Stimulated activated CD4-positive, alpha-beta T cell treated with anti-CD3 and anti-CD28 coated beads, TNF-alpha, amount 100 ng/mL, for 4 hours (primary cell): ENCODE measurements at places on chromosomes 16 and 17.

- no peak for DNase-seq
Observed at GRCh38 chr17:75970626-75971025, 8.3 kb downstream of the ACOX1 start.

- no peak for DNase-seq
Observed at GRCh38 chr17:37643869-37644268, 623 bp upstream of the DDX52 start.

GRCh38 chr16:24562811-24563210, 23.4 kb downstream of the RBBP6 start:
- no peak for DNase-seq

DNA sequence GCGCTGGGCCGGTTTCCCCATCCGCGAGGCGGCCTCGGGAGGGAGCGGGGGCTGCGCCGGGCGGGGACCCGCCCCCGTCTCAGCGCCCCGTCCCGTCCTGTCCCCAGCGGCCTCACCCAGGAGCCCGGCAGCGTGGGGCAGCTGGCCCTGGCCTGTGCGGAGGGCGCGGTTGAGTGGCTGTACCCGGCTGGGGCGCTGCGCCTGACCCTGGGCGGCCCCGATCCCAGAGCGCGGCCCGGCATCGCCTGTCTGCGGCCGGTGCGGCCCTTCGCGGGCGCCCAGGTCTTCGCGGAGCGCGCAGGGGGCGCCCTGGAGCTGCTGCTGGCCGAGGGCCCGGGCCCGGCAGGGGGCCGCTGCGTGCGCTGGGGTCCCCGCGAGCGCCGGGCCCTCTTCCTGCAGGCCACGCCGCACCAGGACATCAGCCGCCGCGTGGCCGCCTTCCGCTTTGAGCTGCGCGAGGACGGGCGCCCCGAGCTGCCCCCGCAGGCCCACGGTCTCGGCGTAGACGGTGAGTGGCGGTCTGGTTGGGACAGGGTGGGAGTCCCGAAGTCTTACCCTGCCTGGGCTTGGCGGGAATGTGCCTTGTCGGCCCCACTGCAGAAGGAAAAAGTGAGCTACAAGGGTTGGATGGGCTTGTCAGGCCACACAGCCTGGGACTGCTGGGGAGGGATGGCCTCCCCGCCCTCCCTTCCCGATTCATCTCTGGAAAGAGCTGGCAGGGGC, 720 bp downstream of the METRN start:
- DNase-seq: no peak

DNA sequence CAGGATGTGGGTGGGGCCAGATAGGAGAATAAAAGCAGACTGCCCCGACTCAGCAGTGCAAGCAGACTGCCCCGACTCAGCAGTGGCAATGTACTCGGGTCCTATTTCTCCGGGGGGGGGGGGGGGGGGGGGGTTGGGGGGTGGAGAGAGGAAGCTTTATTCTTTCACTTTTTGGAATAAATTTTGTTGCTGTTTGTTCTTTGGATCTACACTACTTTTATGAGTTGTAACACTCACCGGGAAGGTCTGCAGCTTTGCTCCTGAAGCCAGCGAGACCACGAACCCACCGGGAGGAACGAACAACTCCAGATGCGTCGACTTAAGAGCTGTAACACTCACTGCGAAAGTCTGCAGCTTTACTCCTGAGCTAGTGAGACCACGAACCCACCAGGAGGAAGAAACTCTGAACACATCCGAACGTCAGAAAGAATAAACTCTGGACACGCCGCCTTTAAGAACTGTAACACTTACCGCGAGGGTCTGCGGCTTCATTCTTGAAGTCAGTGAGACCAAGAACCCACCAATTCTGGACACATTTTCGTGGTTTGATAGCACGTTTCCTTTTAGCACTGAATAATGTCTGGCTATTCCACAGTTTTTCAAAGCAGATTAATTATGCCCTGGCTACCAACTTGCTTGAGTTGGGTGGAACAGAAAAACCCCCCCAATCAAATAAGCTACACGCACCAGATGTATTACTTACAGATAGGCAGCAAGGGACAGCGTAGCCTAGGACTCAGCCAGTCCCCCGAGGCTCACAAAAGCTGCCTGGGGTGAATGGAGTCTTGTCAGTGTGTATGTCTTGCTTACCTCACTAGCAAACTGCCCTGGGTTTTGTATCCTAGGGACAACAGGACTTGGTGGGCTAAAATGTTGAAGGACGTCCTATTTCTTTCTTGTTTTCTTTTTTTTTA, 11.9 kb downstream of the FZD2 start:
- DNase-seq: no peak

DNA sequence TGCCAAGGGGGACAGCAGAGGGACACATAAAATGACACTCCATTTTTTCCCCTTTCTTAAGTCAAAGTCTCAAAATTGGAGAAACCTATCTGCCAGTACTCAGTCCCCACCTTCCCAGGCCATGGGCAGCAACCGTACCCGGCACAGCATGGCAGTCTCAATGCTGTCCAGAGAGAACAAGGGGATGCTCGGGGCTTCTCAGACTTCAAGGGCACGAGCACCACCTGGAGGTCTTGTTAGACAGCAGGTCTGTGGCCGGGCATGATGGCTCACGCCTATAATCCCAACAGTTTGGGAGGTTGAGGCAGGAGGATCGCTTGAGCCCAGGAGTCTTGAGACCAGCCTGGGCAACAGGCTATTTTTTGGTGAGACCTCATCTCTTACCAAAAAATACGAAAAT, 3.2 kb downstream of the DNAH17 start:
- no peak for DNase-seq

GRCh38 chr17:1852327-1852726, 22.5 kb downstream of the RPA1 start:
- DNase-seq: no peak

DNA sequence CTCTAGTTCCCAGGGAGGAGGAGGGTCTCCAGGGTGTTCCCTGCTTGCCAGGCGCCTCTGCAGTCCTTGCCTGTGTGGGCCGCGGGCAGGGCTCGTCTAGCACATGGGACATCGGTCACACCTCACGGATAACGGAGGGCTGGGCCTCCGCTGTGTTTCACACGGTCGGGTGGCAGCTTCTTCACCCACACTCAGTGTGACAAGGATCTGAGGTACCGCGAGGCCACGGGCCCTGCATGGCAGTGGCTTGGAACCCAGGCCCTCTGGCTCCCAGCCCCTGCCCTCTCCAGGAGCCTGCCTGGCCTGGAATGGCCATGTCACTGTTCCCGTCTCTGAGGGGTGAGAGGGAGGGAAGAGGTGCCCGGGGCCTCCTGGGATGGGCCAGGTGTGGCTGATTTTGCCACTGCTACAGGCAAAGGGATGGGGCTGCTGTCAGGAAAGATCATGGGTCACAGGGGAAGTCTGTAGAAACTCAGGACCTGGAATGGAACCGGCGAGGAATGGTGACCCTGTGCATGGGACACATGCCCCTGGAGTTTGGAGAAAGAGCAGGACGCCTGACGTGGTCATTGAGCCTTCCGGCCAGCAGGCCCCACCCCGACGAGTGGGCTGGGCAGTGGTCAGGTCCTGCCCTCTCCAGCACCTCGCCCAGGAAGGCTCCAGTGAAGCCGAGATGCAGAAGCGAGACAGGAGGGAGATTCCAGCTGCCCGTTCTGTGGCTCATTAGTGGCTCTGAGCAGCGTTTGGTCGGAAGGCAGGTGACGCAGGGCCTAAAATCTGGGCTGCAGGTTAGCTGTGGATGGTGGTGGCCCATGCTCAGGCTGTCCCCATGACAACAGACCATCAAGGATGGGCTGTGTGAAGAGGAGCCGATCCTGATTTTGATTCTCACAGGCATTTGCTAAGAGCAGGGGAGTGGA, 76.5 kb upstream of the GSE1 start:
- DNase-seq: no peak

GRCh38 chr16:30569746-30570635, 1.5 kb downstream of the ZNF688 start:
- no peak for DNase-seq

DNA sequence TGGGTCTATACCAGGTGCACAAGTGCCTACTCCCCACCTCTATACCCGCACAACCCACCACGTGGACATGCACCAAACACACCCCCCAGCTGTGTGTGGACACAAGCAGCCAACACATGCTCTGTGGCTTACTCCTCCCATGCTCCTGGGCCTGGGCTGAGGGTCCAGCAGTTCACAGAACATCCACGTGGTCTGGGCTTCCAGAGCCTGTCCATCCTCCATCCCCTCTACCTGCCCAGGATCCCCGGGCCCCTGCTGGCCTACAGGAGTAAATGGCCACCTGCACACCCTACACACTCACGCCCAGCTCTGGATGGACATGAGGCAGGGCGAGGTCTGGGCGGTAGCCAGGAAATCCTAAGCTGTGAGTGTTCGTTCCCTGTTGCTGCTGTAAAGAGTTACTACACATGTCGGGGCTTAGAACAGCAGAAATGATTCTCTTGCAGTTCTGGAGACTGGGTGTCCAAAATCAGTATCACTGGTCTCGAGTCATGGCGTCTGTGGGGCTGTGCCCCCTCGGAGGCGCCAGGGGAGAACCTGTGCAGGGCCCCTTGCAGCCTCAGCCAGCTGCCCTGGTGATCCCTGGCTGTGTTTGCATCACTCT, 15.0 kb upstream of the RAI1 start:
- DNase-seq: no peak

- no peak for DNase-seq
Observed at GRCh38 chr16:4208341-4208751, 33.5 kb downstream of the SRL start.

GRCh38 chr16:89067677-89068443, 25.8 kb upstream of the ACSF3 start:
- DNase-seq: no peak

DNA sequence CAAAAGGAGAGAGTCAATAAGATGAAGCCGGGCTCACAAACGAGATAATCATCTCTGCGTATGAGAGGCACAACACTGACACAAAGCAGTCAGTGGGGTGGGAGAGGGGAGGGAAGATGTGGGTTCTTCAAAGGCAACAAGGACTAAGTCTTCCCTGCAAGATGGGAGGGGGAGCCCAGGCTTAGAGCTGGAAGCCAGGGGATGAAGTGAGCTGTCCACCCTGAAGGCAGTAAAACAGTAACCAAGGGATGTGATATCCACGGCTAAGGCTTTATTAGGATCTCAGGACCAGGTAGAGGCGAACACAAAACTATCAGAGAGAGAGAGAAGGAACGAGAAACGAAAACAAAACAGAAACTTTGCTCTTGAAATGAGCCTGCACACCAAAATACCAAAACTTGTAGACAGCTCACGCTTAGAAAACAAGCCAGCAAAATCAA, 115.9 kb downstream of the DYNLRB2 start:
- no peak for DNase-seq

- no peak for DNase-seq
Observed at GRCh38 chr16:64370112-64370511, 751.8 kb downstream of the CDH11 start.

DNA sequence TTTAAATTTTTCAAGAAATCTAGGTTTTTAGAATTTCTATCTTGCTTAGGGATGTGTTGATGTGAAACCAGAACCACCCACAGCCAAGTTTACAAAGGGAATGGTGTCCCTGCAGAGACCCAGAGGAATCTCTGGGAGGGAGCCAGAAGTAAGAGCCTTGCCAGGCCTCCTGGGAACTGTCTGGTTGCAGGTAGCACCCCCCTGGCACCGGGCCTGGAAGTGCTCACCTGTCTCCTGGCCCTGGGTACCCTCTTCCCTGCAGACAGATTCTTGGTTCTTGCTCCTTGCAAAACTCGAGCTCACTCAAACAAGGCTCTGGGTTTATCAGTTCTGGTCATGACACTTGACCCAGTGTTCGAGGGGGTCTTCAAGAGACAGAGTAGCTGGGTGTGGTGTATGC, 24.6 kb upstream of the ZFP90 start:
- no peak for DNase-seq

DNA sequence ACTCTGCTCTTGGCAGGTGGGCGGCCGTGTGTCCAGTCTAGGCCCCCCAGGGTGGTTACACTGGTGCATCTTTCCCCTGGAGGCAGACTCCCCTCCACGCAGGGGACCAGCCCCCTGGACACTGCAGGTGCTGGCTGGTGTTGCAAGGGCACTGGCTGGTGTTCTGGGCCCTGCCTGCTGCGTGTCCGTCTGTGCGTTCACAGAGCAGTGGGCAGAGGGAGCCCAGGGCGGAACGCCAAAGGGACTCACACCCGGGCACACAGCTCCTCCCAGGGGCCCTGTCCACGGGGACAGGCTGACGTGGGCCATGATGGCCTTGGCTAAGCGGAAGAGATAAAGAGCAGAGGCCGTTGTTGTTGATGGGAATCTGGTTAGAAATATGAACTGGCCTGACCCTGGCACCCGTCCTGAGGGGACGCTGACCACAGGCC, 27.3 kb downstream of the ACSF3 start:
- no peak for DNase-seq

DNA sequence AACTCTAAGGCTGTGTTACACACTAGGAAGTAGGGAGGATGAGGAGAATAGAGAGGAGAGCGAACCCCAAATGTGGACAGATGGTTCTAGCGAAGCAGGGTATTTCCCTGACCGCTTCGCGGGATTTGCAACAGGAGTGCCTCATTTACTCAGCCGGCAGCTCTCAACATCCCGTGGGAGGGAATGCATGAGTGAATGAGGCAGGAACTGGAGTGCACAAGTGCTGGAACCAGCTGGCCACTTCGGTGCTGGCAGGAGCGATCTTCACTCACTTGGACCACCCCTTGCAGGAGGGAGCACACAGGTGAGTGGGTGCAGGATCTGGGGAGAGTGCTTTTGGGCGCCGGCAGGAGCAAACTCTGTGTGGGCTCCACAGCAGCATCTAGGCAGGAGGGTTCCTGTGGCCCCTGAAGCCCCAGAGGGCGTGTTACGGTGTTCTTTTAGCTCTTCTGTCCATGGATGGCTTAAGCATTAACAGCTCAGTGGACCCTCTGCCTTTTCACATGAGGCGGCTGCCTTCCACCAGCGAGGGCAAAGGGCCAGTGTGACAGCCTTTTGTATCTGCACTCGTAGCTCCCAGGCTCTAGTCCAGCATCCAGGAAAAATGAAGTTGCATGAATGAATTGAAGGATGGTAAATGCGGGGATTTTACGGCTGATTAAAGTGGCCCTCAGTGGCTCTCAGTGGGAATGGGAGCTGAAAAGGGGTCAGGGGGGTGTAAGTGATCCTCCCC, 17.4 kb upstream of the ZNHIT3 start:
- no peak for DNase-seq

GRCh38 chr16:48113471-48113870, 42.3 kb downstream of the ABCC12 start:
- no peak for DNase-seq

- no peak for DNase-seq
Observed at GRCh38 chr17:36133602-36134236, 30.1 kb downstream of the CCL4 start.

DNA sequence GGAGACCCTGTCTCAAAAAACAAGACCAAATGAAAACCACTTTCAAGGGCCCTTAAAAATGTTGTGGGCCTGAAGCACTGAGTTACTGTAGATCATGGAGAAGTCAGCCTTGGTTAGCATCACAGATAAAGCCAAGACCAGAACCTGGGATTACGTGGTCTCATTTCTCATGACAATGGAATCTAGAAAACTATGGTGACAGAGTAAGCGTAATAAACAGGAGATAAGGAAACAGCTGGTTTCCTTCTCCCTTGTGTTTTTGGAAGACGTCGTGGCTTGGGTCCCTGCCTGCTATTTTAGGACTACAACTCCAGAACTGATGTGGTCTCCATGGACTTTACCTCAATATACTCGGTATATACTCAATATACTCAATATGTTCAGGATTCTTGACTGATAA, 180.7 kb upstream of the ZFHX3 start:
- DNase-seq: no peak

- peak; percentile 53 for DNase-seq
Observed at GRCh38 chr17:57603978-57604377, 141.1 kb downstream of the CCDC182 start.
